CD8-positive, alpha-beta memory T cell (primary cell): ENCODE measurements at places on chromosomes 12 and 14. TPM values are rescaled to one million over a fixed set of nuclear protein-coding genes. Genes with fewer than 3 reads are reported as not detected.

GRCh38 chr12:29970501-29970900, 186.8 kb upstream of the TMTC1 start:
- no peak for DNase-seq

DNA sequence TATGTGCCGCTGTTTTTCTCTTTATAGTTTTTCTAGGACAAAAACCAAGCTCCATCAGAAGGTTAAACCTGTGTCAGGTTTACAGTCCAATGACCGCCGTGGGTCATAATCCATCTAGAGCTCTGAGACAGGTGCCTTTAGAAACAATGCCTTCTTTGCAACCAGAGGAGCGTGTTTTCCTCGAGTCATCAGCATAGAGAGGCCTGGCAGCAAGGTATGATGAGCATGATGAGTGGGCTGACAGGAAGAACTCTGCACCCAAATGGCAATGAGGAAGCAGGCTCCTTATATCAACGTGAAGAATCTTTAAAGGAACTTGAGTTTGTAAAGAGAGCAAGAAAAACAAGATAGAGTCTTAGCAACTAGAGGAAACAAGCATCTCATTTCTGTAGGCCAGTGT, 60.5 kb upstream of the NUDT4 start:
- DNase-seq, result no peak

- no peak for DNase-seq
These were observed 1.2 kb upstream of the WSB2 start for GRCh38 chr12:118061873-118062843.

GRCh38 chr12:116714175-116714574, 23.7 kb downstream of the SPRING1 start:
- no peak for DNase-seq

Gene GNPTAB
- polyA plus RNA-seq, result 49.7 TPM

Gene EDDM3A
- not detected for polyA plus RNA-seq

GRCh38 chr14:44030831-44031383, 476.2 kb downstream of the FSCB start:
- no peak for DNase-seq

DNA sequence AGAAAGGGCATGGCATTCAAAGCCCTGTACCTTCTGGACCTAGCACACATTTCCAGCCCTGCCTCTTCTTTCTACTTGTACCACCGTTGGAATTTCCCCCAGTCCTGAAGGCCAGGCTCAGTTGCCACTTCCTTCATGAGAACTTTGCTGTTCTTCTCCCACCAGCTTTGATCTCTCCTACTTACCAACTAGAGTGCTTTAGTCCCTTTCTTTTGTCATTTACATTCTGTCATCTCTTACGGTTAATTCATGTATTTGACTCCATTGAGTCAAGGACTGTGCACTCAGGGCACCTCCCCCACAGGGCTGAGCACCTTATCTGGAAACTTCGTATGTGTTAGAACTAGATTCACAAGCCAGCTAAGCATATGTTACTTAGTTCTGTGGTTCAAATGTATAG, 26.3 kb downstream of the BICDL1 start:
- peak; percentile 47 for DNase-seq

DNA sequence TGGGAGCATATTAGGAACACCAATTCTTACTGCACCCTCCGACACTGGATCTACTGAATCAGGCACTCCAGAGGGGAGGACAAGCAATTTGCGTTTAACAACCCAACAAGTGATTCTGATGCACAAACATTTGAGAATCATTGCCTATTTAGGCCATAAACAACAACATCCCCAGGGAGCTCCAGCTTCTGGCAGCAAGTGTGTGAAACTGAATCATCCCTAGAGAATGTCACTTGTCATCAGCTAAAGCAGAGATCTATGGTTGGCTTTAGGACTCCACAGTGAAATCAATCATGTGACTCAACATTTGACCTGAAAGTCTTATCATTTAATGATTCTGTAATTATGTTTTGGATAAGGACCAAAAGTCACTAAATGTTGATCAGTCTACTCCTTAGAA, 505.0 kb upstream of the FLRT2 start:
- DNase-seq, result no peak

DNA sequence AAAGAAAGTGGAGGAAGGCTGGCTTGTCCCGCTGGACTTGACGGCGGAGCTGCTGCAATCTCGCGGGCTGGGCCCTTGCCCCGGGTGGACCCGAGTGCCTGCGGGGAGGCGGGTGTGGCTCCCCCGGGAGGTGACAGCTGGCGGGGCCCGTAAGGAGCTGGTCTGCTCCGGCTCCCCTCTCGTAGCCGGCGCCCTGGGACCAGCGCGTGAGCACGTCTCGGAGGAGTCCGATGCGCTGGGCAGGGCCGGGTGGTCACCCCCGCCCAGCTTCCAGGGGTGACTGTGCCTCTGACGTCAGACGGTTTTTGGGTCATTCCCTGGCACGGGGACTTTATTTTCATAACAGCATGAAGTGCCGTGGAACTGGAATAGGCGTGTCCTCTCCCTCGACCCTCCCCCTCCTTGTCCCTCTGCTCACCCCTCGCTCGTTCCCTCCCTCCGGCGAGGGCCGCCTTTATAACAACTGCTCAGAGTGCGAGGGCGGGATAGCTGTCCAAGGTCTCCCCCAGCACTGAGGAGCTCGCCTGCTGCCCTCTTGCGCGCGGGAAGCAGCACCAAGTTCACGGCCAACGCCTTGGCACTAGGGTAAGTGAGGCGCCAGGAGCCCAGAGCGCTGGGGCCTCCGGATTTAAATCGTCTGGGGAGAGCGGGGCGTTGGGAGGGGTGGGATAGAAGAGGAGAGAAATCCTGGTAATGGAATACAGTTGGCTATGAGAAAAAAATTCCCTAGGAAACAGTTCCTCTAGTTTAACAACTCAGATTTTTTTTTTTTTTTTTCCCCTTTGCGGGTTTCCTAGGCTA, at the start of gene GPRC5A:
Gene GPRC5A (plus strand): TSS at position 483 of the 801 bp plus-strand sequence. CDS start 16,688 bp downstream, outside the sequence.
- DNase-seq, result no peak

GRCh38 chr12:49936925-49937324, 13.6 kb upstream of the AQP2 start:
- DNase-seq, result no peak

GRCh38 chr14:78188882-78189281, 18.7 kb downstream of the NRXN3 start:
- no peak for DNase-seq

DNA sequence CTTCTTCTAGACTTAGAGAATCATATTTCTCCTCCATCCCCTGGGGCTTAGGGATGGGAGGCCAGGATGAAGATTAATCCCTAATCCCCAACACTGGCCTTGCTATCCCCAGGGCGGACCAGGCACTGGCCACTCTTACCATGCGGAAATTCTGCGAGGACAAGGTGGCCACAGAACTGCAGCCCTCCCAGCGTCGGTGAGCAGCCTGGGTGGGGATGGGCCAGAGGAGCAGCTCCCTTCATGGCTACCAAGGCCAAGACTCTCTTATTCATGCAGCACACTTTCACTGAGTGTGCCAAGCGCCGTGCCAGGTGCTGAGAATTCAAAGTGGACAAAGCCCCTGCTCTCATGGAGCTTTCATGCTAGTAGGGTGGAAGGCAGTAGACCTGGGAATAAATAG, 7.0 kb downstream of the TNS2 start:
- no peak for DNase-seq

DNA sequence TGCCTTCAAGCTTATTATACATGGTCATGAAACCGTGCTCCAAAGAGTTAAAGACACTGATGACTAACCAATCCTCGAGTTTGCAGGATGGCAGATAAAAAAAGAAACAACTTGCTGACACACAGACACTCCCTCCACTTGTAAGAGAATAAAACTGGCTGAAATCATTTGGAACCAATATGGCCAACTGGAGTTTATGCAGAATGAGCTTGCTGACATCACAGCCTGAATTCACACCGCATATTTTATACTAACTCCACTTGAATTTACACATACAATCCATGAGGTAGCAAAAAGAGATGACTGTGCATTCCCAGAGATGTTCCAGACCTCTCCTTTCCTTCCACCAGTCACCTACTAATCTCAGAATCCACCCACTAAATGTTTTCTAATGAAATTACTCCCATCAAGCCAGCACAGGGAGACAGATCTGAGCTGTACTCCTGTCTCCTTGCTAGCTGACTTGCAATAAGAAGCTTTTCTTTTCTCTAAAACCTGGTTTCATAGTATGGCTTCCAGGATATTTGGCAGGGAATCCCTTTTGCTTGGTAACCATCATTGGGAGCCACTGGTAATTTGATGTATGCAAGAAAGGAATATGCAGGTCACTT, 15.8 kb upstream of the PTPRR start:
- DNase-seq, result no peak

GRCh38 chr12:124633365-124634362, 66.3 kb upstream of the NCOR2 start:
- no peak for DNase-seq

Gene TMEM52B
- polyA plus RNA-seq, result not detected

GRCh38 chr14:30808576-30808975, 65.8 kb upstream of the COCH start:
- no peak for DNase-seq

GRCh38 chr14:99410019-99410418, 70.6 kb downstream of the SETD3 start:
- no peak for DNase-seq

Gene KRT3
- not detected for polyA plus RNA-seq

Gene OXA1L
- polyA plus RNA-seq, result 57.3 TPM

DNA sequence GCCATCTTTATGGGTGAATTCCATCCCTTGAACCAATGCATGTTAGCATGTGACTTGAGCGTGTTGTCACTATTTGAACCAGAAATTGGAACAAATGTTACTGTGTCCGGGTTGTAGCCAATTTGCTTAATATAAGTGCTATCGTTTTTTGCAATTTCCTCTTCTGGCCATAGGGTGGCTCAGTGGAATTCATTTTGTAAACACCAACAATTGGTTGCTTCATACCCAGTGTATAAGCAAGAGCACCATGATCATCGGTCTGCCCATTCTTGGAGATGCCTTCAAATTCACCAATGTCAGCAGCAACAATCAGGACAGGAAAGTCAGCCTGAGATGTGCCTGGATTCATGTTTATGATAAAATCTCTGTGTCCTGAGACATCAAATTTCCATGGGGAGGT, 5.0 kb upstream of the NEDD1 start:
- no peak for DNase-seq

GRCh38 chr12:29883941-29884554, 100.3 kb upstream of the TMTC1 start:
- no peak for DNase-seq

GRCh38 chr14:55505846-55506245, 65.4 kb upstream of the TBPL2 start:
- no peak for DNase-seq

GRCh38 chr12:113019025-113019424, 37.5 kb upstream of the DTX1 start:
- no peak for DNase-seq

DNA sequence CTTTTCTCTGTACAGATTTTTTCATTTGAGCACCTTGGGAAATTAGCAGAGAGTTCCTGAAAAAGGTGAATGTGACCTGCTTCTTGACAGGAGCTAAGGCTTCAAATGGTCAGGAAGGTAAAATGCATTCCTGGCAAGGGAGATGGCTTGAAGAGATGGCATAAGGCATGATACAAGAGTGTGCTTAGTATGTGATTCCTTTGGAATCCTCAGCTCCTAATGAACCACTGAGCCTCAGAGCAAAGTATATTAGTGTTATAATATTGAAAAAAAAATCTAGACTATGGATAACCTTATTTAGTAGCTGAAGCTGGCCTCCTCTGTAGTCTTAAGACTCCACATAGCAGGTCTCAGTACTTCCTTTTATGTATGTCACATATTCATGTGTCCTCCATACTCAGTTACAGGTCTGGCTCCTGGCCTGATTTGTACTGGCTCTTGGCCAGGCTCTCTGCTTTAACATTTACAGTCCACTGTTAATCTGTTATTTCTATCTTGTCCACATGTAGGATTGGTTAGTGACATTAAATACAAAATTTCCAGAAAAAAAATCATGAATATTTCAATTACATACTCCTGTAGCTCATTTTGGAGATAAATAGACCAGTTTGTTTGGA, 17.9 kb downstream of the TOGARAM1 start:
- no peak for DNase-seq

GRCh38 chr14:32472512-32473463, 143.7 kb downstream of the AKAP6 start:
- no peak for DNase-seq

DNA sequence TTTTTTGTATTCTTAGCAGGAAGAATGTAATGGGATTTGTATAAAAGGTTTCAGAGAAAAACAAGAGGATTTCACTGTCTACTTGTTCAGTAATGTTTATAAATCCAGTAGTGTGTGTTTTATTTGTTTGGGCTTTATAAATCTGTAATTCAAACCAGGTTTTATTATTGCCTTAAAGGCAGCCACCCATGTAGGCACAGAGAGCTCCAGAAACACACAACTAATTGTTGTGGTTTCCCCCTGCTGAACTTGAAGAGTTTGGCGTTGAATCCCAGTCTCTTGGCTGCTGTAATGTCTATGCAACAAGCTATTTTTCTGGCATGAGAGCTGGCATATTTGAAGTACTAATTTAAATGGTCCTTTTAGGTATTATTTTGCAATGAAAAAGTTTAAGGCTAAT, 63.4 kb upstream of the SLCO1C1 start:
- no peak for DNase-seq

Gene LRRC43
- polyA plus RNA-seq, result 0.25 TPM

Gene CPM
- 0.26 TPM for polyA plus RNA-seq

- DNase-seq, result no peak
These were observed 377.3 kb downstream of the EMP1 start for GRCh38 chr12:13573698-13574321.

Gene DBX2
- polyA plus RNA-seq, result not detected

Gene TMEM179
- not detected for polyA plus RNA-seq

Gene NELL2
- polyA plus RNA-seq, result 203 TPM

GRCh38 chr14:33068626-33069025, 129.9 kb downstream of the NPAS3 start:
- no peak for DNase-seq

Gene NRXN3
- polyA plus RNA-seq, result not detected

Gene NR1H4
- polyA plus RNA-seq, result not detected

GRCh38 chr14:58637391-58638230, at the start of gene DACT1:
Gene DACT1, plus strand, starts transcription at chr14:58637962. Its CDS starts 241 bp downstream, at chr14:58638203.
- DNase-seq, result no peak

GRCh38 chr12:118404876-118405521, 28.6 kb downstream of the SUDS3 start:
- DNase-seq, result peak; percentile 28

Gene DHRS2
- not detected for polyA plus RNA-seq

- no peak for DNase-seq
These were observed 2.1 kb upstream of the CD9 start for GRCh38 chr12:6198051-6198450.

Gene RFX4
- not detected for polyA plus RNA-seq

Gene FANCM
- polyA plus RNA-seq, result 4.6 TPM

Gene ADGRD1
- polyA plus RNA-seq, result not detected

- no peak for DNase-seq
These were observed 166.4 kb downstream of the PELI2 start for GRCh38 chr14:56284641-56285040.

DNA sequence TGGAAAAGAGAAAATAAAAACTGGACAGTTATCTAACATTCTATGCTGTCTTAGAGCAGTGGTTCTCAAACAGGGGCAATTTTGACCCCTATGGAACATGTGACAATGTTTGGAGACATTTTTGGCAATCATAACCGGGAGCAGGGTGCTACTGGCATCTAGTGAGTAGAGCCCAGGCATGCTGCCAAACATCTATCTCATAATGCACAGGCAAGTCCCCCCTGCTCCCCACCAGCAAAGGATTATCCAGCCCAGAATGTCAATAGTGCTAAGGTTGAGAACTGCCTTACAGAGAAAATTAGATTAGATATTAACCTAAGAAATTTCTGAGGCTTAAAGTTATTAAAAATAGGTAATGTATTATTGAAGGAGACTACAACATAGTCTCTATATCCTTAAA, 22.9 kb upstream of the CATSPERB start:
- no peak for DNase-seq
